Upper lobe of left lung (tissue), 6 donors: ENCODE measurements at places on chromosomes 1 and 21. TPM values are rescaled to one million over a fixed set of nuclear protein-coding genes. Genes with fewer than 3 reads are reported as not detected.
A peak's percentile ranks its signal among the peaks of the same experiment; 100 is the strongest.

The AVPR1B gene
- not detected for total RNA-seq

GRCh38 chr1:59378621-59379370, 81.9 kb downstream of the FGGY start:
- H3K27ac ChIP-seq = no peak overlapping the region
- no peaks in the 10 kb centered on the region for H3K36me3 ChIP-seq
- no peaks in the 10 kb centered on the region for H3K27me3 ChIP-seq
- H3K4me1 ChIP-seq = no peaks in the 10 kb centered on the region

GRCh38 chr1:224929335-224930237, at the start of gene DNAH14:
Gene DNAH14 (plus strand): TSS chr1:224929675. CDS start chr1:224952703, 23,028 bp downstream.
- no peaks in the 10 kb centered on the region for H3K27me3 ChIP-seq
- peak within 1 kb of the TSS; percentile 81 for H3K27ac ChIP-seq
- H3K4me3 ChIP-seq = peak within 1 kb of the TSS; percentile 65
- peaks cover 10% of the 10 kb centered on the region for H3K4me1 ChIP-seq
- DNase-seq = peak; percentile 96
- H3K36me3 ChIP-seq = no peaks in the 10 kb centered on the region

The TEX38 gene
- total RNA-seq = not detected

DNA sequence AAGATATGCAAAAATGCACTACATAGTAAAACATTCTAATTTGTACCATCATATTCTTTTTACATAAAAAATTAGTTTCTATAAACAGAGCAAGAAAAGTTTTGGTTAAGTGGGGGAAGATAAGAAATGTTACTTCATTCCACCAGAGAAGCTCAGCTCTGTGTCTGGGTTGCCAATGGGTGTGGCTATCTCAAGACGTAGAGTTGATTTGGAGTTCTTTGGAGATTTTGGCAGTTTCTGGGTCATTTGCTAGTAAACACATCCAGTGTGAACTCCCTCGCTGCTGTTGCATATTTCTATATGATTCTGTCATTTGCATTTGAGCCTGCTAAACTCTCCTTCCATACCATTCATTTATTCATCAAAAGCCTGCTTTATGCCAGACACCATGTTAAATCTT, 7.2 kb downstream of the RGL1 start:
- H3K36me3 ChIP-seq = no peaks in the 10 kb centered on the region
- no peak overlapping the region for H3K4me3 ChIP-seq
- no peak for DNase-seq
- H3K4me1 ChIP-seq = peaks cover 63% of the 10 kb centered on the region

The PANK4 gene
- total RNA-seq = 123 TPM

DNA sequence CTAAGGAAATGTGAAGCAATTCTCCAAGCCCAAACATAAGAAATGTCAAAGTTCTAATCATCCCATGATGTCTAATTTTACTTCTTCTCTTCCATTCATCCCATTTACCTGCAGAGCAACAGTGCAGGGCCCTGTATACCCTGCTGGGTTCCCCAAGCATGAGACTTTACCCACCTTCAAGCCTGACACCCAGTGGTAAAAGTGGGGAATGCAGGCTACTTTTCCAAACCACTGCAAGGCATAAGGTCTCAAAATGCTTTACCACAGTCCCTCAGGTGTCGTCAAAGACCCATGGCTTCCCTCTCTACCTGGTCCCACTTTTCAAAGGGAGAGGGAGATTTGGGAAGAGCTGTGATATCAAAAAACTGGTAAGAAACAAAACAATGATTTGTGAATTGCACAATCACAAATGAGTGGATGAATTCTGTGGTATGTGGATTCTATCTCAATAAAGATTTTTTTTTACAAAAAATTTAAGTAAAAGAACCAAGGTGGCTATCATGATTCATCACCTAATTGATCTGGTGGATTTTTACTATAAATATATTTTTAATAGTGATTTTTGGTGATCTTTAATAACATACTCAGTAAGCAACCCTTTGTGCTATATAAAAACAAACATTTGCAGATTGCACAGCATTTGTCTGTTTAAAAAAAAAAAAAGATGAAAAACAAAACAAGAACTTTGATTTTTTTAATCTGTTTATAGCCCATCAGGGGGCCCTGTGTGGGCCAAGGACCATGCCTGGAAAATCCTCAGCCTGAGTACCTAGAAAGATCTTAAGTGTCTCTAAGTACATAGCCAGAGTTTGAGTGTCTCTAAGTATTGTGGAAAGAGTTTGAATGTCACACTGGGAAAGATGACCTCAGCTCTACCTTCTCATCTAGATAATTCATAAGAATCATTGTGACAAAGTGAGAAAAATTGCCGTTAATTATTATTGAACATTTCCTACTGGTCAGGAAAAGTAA, 73.1 kb upstream of the GJB5 start:
- H3K4me3 ChIP-seq = no peak overlapping the region
- no peaks in the 10 kb centered on the region for H3K4me1 ChIP-seq
- DNase-seq = peak; percentile 47
- no peak overlapping the region for H3K27ac ChIP-seq

- H3K27ac ChIP-seq = peak overlapping the region; percentile 39
- peaks cover 33% of the 10 kb centered on the region for H3K4me1 ChIP-seq
- H3K4me3 ChIP-seq = peak overlapping the region; percentile 47
- H3K36me3 ChIP-seq = peaks cover 24% of the 10 kb centered on the region
These were observed 17.3 kb downstream of the NOC2L start for GRCh38 chr1:941588-942383.

The SEC16B gene
- 1.3 TPM for total RNA-seq

GRCh38 chr21:39714331-39714730, 30.7 kb upstream of the IGSF5 start:
- no peaks in the 10 kb centered on the region for H3K36me3 ChIP-seq
- H3K27ac ChIP-seq = no peak overlapping the region
- no peak overlapping the region for H3K4me3 ChIP-seq
- DNase-seq = no peak
- no peaks in the 10 kb centered on the region for H3K4me1 ChIP-seq
- no peaks in the 10 kb centered on the region for H3K27me3 ChIP-seq

The CDK18 gene
- 27.7 TPM for total RNA-seq

The LAMC2 gene
- 29.2 TPM for total RNA-seq

GRCh38 chr1:66542811-66543767, 9.1 kb downstream of the SGIP1 start:
- H3K36me3 ChIP-seq = no peaks in the 10 kb centered on the region
- H3K4me3 ChIP-seq = no peak overlapping the region
- no peaks in the 10 kb centered on the region for H3K27me3 ChIP-seq
- H3K4me1 ChIP-seq = peaks cover 4% of the 10 kb centered on the region

The BSND gene
- total RNA-seq = not detected

DNA sequence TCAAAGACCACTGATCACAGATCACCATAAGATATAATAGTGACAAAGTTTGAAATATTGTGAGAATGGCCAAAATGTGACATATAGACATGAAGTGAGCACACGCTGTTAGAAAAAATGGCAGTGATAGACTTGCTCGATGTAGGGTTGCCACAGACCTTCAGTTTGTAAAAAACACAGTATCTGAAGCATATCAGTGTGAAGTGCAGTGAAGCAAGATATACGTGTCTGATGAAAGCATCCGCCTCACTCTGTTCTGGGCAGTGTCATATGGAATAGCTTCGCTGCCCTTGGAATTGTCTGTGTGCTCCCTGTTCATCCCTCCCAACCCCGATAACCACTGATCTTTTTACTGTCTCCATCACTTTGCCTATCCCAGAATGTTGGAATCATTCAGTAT, 50.7 kb downstream of the GALNT2 start:
- no peaks in the 10 kb centered on the region for H3K27me3 ChIP-seq
- peaks cover 6% of the 10 kb centered on the region for H3K36me3 ChIP-seq
- H3K4me1 ChIP-seq = peaks cover 16% of the 10 kb centered on the region
- H3K4me3 ChIP-seq = no peak overlapping the region
- no peak overlapping the region for H3K27ac ChIP-seq

DNA sequence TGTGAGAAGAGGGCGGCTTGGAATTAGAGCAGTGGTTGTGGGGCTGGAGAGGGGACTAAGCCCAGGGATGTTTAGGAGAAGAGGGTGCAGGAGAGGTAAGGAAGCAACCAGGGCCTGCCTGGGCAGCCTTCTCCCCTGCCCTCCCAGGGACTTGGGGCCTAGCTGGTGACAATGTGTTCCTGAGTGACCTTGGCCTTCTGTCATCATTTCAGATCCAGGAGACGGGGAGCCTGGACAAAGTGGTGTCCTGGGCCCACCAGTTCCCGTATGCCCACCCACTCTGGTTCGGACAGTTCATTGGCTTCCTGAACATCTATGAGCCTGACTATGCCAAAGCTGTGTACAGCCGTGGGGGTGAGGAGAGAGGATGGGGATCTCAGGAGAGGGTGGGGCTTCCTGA, 11.8 kb downstream of the CYP4B1 start:
- peaks cover 36% of the 10 kb centered on the region for H3K36me3 ChIP-seq
- peaks cover 33% of the 10 kb centered on the region for H3K4me1 ChIP-seq
- H3K27ac ChIP-seq = peak overlapping the region; percentile 54
- DNase-seq = no peak
- no peaks in the 10 kb centered on the region for H3K27me3 ChIP-seq

- peak within 1 kb of the TSS; percentile 90 for H3K27ac ChIP-seq
- no peaks in the 10 kb centered on the region for H3K36me3 ChIP-seq
- peak within 1 kb of the TSS; percentile 68 for H3K4me3 ChIP-seq
These were observed at the start of gene PRKCZ for GRCh38 chr1:2049718-2050431. Gene PRKCZ (plus strand): TSS chr1:2050411. CDS start chr1:2050631, 220 bp downstream.

The HMCN1 gene
- 43.3 TPM for total RNA-seq

The LCE3E gene
- total RNA-seq = not detected

The RORC gene
- 28.3 TPM for total RNA-seq

The RHD gene
- 1.0 TPM for total RNA-seq

GRCh38 chr1:153387001-153387400, 3.9 kb downstream of the S100A8 start:
- H3K27me3 ChIP-seq = no peaks in the 10 kb centered on the region
- no peaks in the 10 kb centered on the region for H3K36me3 ChIP-seq
- H3K27ac ChIP-seq = peak overlapping the region; percentile 79
- no peaks in the 10 kb centered on the region for H3K4me1 ChIP-seq

GRCh38 chr1:43617011-43617410, 32.9 kb upstream of the KDM4A start:
- no peaks in the 10 kb centered on the region for H3K27me3 ChIP-seq
- no peaks in the 10 kb centered on the region for H3K4me1 ChIP-seq
- H3K27ac ChIP-seq = no peak overlapping the region
- DNase-seq = no peak
- H3K36me3 ChIP-seq = peaks cover 62% of the 10 kb centered on the region
- no peak overlapping the region for H3K4me3 ChIP-seq

DNA sequence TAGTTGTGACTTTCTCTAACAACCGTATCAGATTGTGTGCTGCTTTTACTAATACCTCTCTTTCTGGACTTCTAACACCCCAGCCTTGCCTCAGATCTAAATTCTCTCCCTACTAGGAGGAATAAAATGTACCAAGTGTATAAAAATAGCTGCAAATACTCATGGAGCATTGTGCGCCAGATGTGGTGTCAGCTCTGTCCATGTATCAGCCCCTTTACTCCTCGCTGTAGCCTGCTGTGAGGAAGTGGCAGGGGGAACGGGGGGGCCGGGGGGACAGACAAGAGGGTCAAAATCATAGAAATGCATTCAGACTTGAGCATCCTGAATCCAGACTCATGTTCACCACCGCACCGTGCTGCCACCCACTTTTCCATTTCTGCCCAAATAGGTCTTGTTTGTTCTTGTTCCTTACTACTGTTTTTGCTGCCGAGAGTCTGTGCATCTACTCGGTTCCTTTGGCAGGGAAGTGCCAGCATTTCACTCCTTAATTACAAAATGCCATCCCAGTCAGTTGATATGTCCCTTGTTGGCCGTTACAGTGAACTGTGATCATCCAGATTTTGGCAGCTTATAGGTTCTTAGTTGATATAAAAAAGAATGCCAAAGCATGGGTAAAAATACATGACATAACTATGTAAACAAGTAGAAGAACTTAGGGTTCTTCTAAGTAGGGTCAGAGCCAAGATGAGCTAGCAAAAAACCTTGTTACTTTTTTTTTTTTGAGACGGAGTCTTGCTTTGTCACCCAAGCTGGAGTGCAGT, 76.4 kb downstream of the UBE4B start:
- H3K4me1 ChIP-seq = no peaks in the 10 kb centered on the region
- no peak for DNase-seq
- H3K36me3 ChIP-seq = peaks cover 14% of the 10 kb centered on the region
- no peak overlapping the region for H3K27ac ChIP-seq

- H3K4me1 ChIP-seq = peaks cover 7% of the 10 kb centered on the region
- peak; percentile 80 for DNase-seq
- H3K27me3 ChIP-seq = no peaks in the 10 kb centered on the region
- H3K27ac ChIP-seq = no peak overlapping the region
These were observed 44.7 kb upstream of the GOLT1A start for GRCh38 chr1:204258213-204259115.

DNA sequence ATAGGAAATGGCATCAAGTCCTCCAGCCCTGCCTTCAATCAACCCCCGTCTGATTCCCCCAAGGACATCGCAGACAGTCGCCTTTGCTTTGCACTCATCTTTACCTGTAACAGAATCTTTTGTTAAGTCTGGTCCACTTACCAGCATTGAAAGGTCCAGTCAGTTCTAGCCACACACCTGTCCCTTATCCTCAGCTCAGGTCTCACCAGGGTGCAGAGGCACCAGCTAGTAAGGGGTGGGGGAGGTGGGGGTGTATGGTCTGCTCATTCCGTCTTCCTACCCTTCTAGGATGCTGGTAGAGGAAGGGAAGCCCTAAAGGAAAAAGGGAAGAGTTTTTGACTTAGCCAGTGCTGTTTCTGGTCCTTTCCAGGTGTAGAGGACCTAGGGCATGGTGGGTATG, 427.7 kb downstream of the MATN1 start:
- no peak overlapping the region for H3K4me3 ChIP-seq
- no peaks in the 10 kb centered on the region for H3K27me3 ChIP-seq
- H3K27ac ChIP-seq = no peak overlapping the region
- H3K36me3 ChIP-seq = no peaks in the 10 kb centered on the region
- DNase-seq = no peak
- no peaks in the 10 kb centered on the region for H3K4me1 ChIP-seq

The IFI44L gene
- total RNA-seq = 29.3 TPM

- peak overlapping the region; percentile 55 for H3K27ac ChIP-seq
- H3K4me3 ChIP-seq = no peak overlapping the region
- DNase-seq = no peak
These were observed 5.1 kb downstream of the SDC3 start for GRCh38 chr1:30903343-30904034.

GRCh38 chr1:109490029-109490933, 3.6 kb upstream of the CYB561D1 start:
- H3K4me3 ChIP-seq = no peak overlapping the region
- H3K36me3 ChIP-seq = peaks cover 8% of the 10 kb centered on the region
- no peak overlapping the region for H3K27ac ChIP-seq
- no peaks in the 10 kb centered on the region for H3K27me3 ChIP-seq

GRCh38 chr1:245598524-245599305, 443.9 kb downstream of the KIF26B start:
- no peaks in the 10 kb centered on the region for H3K36me3 ChIP-seq
- no peaks in the 10 kb centered on the region for H3K27me3 ChIP-seq
- H3K4me3 ChIP-seq = peak overlapping the region; percentile 1
- DNase-seq = no peak
- H3K27ac ChIP-seq = peak overlapping the region; percentile 57

- DNase-seq = no peak
- H3K4me1 ChIP-seq = no peaks in the 10 kb centered on the region
- H3K27me3 ChIP-seq = no peaks in the 10 kb centered on the region
- no peaks in the 10 kb centered on the region for H3K36me3 ChIP-seq
- no peak overlapping the region for H3K27ac ChIP-seq
These were observed 7.7 kb upstream of the TCP10L start for GRCh38 chr21:32592929-32593502.

GRCh38 chr1:150981805-150982712, at the start of gene ANXA9:
Gene ANXA9 (plus strand): TSS chr1:150982292. CDS start chr1:150983106, 814 bp downstream.
- no peaks in the 10 kb centered on the region for H3K36me3 ChIP-seq
- peaks cover 36% of the 10 kb centered on the region for H3K4me1 ChIP-seq
- DNase-seq = no peak
- no peak within 1 kb of the TSS for H3K4me3 ChIP-seq

GRCh38 chr1:65792669-65793358, at the start of gene PDE4B:
Gene PDE4B (plus strand): TSS chr1:65792895.
- peaks cover 18% of the 10 kb centered on the region for H3K4me1 ChIP-seq
- no peak within 1 kb of the TSS for H3K27ac ChIP-seq
- peak within 1 kb of the TSS; percentile 48 for H3K4me3 ChIP-seq
- no peak for DNase-seq
